Vagina (tissue), 2 donors: ENCODE measurements at places on chromosomes 1 and 21. TPM values are rescaled to one million over a fixed set of nuclear protein-coding genes. Genes with fewer than 3 reads are reported as not detected.

DNA sequence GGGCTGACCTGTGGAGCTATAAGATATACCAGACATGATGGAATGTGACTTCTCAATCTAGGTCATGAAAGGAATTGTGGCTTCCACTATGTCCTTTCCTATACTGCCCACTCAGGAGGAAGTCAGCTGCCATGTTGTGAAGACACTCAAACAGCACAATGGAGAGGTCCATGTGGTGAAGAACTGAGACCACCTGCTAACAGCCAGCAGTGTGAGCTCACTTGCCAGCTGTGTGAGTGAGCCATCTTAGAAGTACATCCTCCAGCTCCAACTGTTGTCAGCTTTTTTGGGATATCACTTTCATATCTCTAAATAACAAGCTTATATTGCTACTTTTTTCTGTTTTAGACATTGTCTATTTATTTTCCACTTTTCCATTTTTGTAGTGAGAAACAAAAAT, 29.7 kb downstream of the OLFML3 start:
- H3K27ac ChIP-seq: no peak overlapping the region
- H3K4me1 ChIP-seq: peaks cover 2% of the 10 kb centered on the region
- no peak overlapping the region for H3K4me3 ChIP-seq

ADAMTS1 gene
- total RNA-seq: 241 TPM

MAP3K21 gene
- total RNA-seq: 6.9 TPM

NR1I3 gene
- not detected for total RNA-seq

DNA sequence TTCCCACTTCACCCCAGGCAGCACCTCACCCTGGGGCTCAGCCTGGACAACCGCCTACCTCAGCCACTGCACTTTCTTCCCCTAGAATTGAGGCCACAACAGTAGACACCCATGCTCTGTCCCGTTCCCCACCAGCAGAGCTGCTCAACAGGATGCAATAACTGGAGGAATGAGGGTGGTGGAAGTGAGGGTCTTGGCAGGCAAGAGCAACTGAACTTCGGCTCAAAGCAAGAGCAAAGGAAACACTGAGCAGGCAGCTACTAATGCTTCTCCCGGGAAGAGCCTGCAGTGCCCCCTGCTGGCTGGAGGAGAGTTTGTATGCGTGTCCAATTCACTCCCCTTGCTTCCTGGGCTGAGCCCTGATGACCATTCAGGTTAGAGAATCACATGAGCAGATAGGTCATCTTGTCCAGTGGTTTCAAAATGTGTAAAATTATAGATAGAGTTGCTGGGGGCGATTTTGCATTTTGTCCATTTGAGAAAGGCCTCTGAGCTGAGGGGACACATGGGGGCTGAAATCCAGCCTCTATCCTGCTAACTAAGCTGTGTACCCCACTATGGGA, 13.9 kb downstream of the NT5C1A start:
- no peak overlapping the region for H3K4me3 ChIP-seq
- H3K36me3 ChIP-seq: no peaks in the 10 kb centered on the region
- no peak overlapping the region for H3K27ac ChIP-seq
- no peak for DNase-seq
- no peaks in the 10 kb centered on the region for H3K4me1 ChIP-seq

GRCh38 chr1:153292185-153292584, 20.6 kb downstream of the PGLYRP3 start:
- no peak overlapping the region for H3K4me3 ChIP-seq
- H3K27ac ChIP-seq: peak overlapping the region; percentile 14
- H3K36me3 ChIP-seq: no peaks in the 10 kb centered on the region

LCE6A gene
- not detected for total RNA-seq

DNA sequence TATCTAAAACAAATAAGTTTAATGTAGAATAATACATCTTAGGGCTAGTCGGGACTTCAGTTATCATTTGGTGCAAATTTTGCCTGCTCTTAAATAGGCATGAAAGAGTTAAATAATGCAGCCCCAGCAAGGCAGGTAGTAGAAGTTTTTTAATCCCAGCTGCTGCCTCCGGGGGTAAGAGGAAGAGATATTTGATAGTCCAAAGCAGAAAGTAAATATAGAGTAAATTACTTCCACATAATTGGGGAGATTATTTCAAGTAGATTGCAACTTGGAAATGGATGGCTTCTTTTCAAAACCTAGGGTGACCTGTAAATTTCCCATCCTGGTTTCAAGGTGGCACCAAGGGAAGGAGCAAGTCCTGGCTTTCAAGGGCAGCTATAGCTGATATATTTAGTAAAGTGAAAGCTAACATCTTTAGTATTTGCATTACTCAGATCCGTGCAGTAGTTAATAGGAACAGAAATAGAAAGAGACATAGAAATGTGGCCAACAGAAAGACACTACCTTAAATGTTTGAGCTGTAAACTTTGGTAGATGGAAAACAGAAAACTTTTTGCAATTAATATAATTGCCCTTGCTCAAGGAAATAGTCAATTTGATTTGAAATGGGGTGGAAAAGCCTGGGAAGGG, 109.1 kb downstream of the LMO4 start:
- H3K27me3 ChIP-seq: no peaks in the 10 kb centered on the region
- peaks cover 24% of the 10 kb centered on the region for H3K4me1 ChIP-seq
- no peak overlapping the region for H3K4me3 ChIP-seq
- no peak overlapping the region for H3K27ac ChIP-seq

DNA sequence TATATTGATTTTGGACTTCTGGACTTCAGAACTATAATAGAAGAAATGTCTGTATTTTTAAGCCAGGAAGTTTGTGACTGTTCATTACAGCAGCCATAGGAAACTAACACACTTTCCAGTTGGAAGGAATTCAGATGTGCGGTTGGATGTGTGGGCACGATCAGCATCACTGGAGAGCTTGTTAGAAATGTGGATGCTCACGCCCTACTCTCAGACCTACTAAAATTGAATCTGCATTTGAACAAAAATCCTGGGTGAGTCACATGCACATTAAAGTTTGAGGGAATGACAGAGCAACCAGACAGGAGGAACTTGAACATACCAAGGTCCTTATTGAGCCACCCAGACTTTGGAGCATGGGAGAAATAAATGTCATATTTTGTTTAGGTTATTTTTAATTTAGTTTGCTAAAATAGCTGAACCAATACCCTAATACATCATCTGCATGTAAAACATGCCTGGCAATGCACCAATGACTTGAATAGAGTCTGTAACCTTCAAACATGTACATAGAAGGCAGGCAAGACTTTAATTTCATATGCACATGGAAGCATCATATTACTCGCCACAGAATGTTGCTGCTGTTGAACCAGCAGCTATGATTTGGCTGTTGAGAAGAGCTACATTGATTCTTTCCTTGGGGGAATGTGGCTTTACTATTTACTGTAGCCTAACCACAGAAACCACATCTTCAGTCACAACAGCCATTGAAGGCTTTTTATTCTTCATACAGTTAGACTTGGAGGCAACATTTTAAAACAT, 346.2 kb downstream of the BARHL2 start:
- no peak for DNase-seq
- H3K27ac ChIP-seq: no peak overlapping the region
- no peak overlapping the region for H3K4me3 ChIP-seq
- H3K36me3 ChIP-seq: no peaks in the 10 kb centered on the region

- H3K4me3 ChIP-seq: no peak overlapping the region
- H3K27me3 ChIP-seq: no peaks in the 10 kb centered on the region
- no peak overlapping the region for H3K27ac ChIP-seq
- H3K36me3 ChIP-seq: no peaks in the 10 kb centered on the region
Measured at GRCh38 chr1:15181564-15181963, 28.0 kb downstream of the TMEM51 start.

GRCh38 chr1:39435597-39435996, 55.8 kb upstream of the BMP8A start:
- H3K4me1 ChIP-seq: no peaks in the 10 kb centered on the region
- DNase-seq: no peak
- peaks cover 88% of the 10 kb centered on the region for H3K36me3 ChIP-seq

RAP1GAP gene
- total RNA-seq: 1.2 TPM

DNA sequence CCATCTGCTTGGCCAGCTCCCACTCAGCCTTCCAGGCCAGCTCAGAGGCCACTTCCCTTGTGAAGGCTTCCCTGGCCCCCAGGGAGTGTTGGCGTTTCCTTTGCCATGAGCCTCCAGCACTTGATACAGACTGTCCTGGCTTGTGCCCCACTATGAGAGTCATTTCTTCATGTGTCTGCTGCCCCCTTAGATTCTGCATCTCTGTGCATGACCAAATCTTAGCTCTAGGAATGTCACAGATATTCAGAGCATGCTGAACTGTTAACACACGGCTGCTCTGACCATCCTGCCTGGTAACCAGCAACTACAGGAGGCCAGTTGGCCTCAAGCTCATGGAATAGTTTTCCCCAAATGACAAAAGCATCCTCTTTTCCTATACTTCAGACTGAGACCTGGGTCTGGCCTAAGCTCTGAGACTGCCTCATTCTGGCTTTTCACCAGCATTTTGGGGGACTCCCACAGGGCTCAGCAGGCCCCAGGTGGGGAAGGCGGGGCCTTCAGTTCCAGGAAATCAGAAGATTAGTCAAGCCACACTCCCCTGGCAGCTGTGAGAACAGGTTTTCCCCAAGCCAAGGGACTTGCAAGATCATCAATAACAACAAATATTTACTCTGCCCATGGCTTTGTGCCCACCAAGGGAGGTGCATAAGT, 182.6 kb upstream of the EDN2 start:
- H3K36me3 ChIP-seq: no peaks in the 10 kb centered on the region
- H3K4me1 ChIP-seq: peaks cover 11% of the 10 kb centered on the region
- H3K4me3 ChIP-seq: no peak overlapping the region
- no peaks in the 10 kb centered on the region for H3K27me3 ChIP-seq

GRCh38 chr1:230832476-230832875, 35.8 kb downstream of the C1orf198 start:
- no peak overlapping the region for H3K4me3 ChIP-seq
- H3K27me3 ChIP-seq: no peaks in the 10 kb centered on the region
- H3K4me1 ChIP-seq: no peaks in the 10 kb centered on the region
- H3K36me3 ChIP-seq: no peaks in the 10 kb centered on the region
- DNase-seq: peak; percentile 1
- no peak overlapping the region for H3K27ac ChIP-seq

KIAA0319L gene
- total RNA-seq: 50.6 TPM

DNA sequence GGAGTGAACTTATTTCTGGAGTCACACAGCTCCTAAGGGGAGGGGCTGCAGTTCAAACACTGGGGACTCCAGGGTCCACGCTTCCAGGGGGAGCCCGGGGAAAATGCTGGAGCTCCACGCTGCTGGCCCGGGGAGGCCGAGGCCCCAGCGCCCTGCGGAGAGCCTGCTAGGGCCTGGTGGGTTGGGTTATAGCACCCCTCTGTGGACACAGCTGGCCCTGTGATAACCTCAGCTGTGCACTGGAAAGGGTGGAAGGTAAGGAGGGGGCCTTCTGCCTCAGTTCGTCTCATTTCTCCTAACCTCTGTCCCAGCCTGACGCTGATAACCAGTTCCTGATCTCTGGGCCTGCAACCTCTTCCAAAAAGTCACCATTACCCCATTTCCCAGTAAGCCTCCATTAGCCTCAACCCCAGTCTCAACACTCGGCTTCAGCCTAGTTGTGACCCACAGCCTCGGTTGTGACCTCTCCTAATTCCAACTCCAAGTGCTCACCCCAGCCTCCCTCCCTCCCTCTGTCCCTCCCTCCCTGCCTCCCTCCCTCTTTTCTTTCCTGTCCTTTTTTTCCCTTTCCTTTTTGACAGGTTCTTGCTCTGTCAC, 7.1 kb downstream of the NBL1 start:
- peak overlapping the region; percentile 24 for H3K4me3 ChIP-seq
- DNase-seq: no peak
- H3K36me3 ChIP-seq: no peaks in the 10 kb centered on the region
- no peaks in the 10 kb centered on the region for H3K27me3 ChIP-seq
- H3K27ac ChIP-seq: peak overlapping the region; percentile 96
- H3K4me1 ChIP-seq: peaks cover 95% of the 10 kb centered on the region

NID1 gene
- total RNA-seq: 154 TPM

DNA sequence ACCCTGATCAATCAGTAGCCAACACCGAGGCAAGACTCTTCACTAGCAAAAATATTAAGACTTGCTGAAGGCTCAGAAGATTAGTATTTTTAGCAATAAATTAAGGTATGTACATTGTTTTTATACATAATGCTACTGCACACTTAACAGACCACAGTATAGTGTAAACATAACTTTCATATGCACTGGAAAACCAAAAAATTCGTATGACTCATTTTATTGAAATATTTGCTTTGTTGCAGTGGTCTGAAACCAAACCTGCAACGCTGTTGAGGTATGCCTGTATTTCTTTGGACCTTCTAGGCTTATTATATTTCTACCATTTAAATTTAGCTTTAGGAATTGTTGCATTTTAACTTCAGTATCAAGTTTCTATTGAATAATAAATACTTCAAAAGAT, 65.8 kb upstream of the BCL9 start:
- H3K4me1 ChIP-seq: no peaks in the 10 kb centered on the region
- H3K4me3 ChIP-seq: no peak overlapping the region
- no peak for DNase-seq
- no peaks in the 10 kb centered on the region for H3K36me3 ChIP-seq
- no peak overlapping the region for H3K27ac ChIP-seq

DNA sequence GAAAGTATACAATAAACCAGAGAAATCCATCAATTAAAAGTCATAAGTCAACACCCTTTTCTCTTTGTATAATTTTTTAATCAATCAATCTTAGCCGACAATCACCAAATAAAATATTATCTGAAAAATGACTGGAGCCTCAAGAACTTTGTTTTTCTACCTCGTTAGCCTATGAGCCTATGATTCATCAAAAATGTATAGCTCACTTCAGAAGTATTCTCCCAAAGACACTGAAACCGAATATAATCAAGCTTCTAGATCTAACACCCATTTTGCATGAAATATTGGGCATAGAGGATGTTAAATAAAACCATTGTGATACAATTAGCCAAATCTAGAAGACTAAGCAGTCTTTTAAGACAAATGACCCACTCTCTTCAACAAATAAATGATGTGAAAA, 17.8 kb upstream of the RSBN1 start:
- H3K4me3 ChIP-seq: no peak overlapping the region
- H3K4me1 ChIP-seq: no peaks in the 10 kb centered on the region
- no peaks in the 10 kb centered on the region for H3K36me3 ChIP-seq
- no peak overlapping the region for H3K27ac ChIP-seq
- no peak for DNase-seq

GRCh38 chr21:46115441-46116188, 17.7 kb downstream of the COL6A2 start:
- H3K27ac ChIP-seq: peak overlapping the region; percentile 53
- H3K4me3 ChIP-seq: no peak overlapping the region
- no peaks in the 10 kb centered on the region for H3K27me3 ChIP-seq
- no peak for DNase-seq

ALPL gene
- 6.6 TPM for total RNA-seq

DNA sequence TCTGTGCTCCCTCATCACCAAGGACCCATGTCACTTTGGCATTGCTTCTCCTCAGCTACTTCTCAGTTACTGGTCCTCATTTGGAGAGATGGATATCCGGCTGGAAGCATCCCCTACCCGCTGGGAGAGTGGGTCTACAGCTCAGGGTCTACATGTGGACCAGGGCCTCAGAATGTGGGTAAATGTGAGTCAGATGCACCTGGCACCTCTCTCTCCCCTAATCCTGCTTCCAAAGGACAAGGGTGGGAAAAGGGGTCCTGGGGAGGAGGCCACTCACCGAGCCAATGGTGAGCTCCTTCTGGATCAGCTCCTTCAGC, 908 bp downstream of the S100A6 start:
- no peaks in the 10 kb centered on the region for H3K36me3 ChIP-seq
- peak overlapping the region; percentile 96 for H3K4me3 ChIP-seq
- peak overlapping the region; percentile 100 for H3K27ac ChIP-seq
- H3K4me1 ChIP-seq: peaks cover 70% of the 10 kb centered on the region
- H3K27me3 ChIP-seq: no peaks in the 10 kb centered on the region

SPRR4 gene
- total RNA-seq: not detected

HLCS gene
- total RNA-seq: 10.3 TPM

GRCh38 chr1:181128592-181129497, 40.3 kb downstream of the IER5 start:
- no peak for DNase-seq
